ENCODE measurements at places on chromosomes 3 and 15. TPM values are rescaled to one million over a fixed set of nuclear protein-coding genes. Genes with fewer than 3 reads are reported as not detected.

The PARP15 gene
- 0.36 TPM for polyA plus RNA-seq

The EIF4E3 gene
- polyA plus RNA-seq, result 11.5 TPM

DNA sequence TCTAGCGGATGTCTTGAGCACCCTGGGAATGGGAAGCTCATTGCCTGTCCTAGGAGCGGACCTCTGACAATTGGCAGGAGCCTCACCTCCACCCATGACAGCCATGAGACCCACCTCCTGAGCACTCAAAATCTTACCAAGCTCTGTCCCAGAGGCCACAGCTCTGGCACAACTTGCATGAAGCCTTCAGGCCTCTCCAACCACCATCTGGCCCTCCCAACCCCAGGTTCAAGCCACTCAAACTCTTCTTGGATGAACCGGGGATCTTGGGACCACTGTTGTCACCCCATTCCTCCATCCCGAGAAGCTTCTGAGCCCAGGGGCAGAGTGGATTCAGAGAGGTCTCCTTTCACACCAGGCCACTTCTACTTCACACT lies 1.5 kb downstream of the VIPR1 start:
- no peak for DNase-seq

GRCh38 chr3:116384717-116385116 lies 60.6 kb downstream of the LSAMP start:
- no peak for DNase-seq

GRCh38 chr3:72816862-72817355 lies 31.3 kb downstream of the SHQ1 start:
- no peak for DNase-seq

- DNase-seq, result no peak
These were observed 3.0 kb downstream of the ONECUT1 start for GRCh38 chr15:52787123-52787503.

DNA sequence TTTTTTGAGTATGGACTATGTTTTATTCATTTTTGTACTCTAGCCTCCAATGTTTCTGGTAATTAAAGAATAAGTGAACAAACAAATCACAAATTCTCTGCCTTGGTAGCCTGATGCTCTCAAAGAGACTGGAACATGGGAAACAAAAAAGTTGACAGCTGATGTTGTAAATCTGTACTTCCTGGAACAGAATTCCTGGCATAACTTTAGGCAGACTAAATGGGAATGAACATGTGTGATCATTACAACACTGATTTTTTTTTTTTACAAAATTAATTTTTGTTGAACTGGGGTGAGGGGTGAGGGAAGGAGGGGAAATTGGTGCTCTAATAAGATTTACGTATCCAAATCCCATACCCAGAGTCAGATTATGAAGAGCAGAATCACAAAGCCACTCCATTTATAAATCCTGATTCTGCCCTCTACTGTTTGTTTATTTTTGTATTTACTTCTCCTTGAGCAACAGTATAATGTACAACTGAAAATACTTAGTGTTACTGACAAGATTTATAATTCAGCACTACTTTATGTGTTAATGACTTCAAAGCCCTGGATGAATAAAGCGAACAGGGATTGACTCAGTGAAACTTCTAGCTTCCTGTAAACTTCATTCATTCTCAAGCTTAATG lies 165.0 kb downstream of the FRMD5 start:
- DNase-seq, result no peak

The HGD gene
- polyA plus RNA-seq, result 75.9 TPM

GRCh38 chr3:171936191-171936841 lies 93.2 kb downstream of the TMEM212 start:
- DNase-seq, result no peak

DNA sequence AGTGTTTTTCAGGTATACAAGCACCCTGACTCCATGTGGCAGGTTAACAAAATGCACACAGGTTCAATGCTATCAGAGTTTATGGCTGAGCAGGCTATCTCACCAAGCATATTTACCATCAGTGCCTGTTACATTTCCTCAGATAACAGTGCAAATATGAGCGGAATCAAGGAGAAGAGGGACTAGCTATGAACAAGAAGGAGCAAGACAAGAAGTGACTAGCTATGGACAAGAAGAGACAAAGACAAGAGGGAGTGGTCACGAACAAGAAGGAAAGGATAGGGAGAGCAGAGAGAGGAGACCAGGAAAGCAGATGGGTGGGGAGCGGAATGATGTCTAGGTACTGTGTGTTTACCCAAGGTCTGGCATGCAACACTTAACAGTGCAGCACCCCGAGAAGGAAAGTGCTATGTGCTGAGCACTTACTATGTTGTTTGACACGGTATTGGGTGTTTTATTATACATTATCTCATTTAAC lies 8.6 kb downstream of the ILDR1 start:
- DNase-seq, result no peak

Measured in renal pelvis (tissue), 12 donors.